Aorta (tissue), 5 donors: ENCODE measurements at places on chromosomes 4 and X. TPM values are rescaled to one million over a fixed set of nuclear protein-coding genes. Genes with fewer than 3 reads are reported as not detected.

- no peak overlapping the region for H3K27ac ChIP-seq
- no peak for DNase-seq
- H3K4me1 ChIP-seq = no peaks in the 10 kb centered on the region
- H3K4me3 ChIP-seq = no peak overlapping the region
Observed at GRCh38 chrX:134161162-134161561, 75.8 kb upstream of the CCDC160 start.

DNA sequence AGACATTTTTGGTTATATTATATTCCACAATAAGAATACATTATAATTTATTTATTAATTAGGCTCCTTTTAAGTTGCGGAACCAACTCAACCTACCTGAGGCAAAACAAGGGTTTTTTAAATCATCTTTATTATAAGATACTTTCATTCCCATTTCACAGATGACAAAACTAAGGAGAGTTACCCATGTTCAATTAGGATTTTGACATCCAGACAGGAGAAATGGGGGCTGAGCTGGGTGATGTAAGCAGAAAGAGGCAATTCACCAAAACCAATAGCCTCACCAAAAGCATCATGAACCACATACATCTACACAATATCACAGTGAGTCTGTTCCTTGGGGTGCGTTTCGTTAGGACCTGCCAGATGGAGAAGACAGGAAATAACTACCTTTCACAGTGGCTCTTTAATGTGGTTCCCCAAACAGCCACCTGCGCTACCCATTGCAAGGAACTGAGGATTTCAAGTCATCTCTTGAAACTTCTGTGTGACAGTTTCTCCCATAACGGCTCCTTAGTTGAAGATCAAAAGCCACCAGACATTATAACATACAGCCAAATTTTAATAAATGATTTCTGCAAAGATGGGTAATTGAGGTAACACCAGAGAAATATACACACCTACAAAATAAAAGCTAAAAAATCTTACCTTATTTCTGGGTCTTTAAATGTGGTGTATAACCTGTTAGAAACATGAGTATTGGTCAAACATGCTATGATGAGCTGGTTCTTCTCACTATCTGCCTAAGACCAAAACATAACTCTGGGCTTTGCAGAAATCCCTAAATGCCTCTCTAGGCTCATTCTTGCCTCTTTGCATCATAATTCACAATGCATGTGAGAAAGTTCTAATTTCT lies 190.6 kb upstream of the LEF1 start:
- no peak overlapping the region for H3K4me3 ChIP-seq
- H3K27me3 ChIP-seq = no peaks in the 10 kb centered on the region
- no peaks in the 10 kb centered on the region for H3K4me1 ChIP-seq
- H3K36me3 ChIP-seq = no peaks in the 10 kb centered on the region
- no peak for DNase-seq

DNA sequence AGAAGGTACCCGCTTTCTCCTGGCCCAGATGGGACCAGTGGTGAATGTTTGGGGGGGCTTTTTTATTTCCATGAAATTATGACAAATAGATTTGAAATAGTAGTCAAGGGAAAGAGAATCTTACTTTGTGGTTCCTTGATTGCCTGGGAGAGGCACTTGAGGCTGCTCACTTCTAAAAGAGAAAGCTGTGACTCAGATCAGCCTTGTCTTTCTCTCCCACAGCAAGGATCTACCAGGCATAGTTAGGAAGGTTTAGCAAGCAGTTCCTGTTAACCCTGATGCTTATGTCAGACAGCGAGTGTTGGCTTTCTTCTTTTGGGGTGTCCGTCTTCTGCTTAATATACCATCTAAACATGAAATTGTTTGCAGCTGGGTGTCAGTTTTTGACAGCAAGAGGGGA lies 114.5 kb downstream of the TSPAN7 start:
- H3K4me1 ChIP-seq = no peaks in the 10 kb centered on the region
- no peak overlapping the region for H3K27ac ChIP-seq
- no peak overlapping the region for H3K4me3 ChIP-seq
- no peaks in the 10 kb centered on the region for H3K27me3 ChIP-seq

- no peaks in the 10 kb centered on the region for H3K4me1 ChIP-seq
- no peaks in the 10 kb centered on the region for H3K36me3 ChIP-seq
- H3K4me3 ChIP-seq = no peak overlapping the region
- H3K27me3 ChIP-seq = no peaks in the 10 kb centered on the region
Observed at GRCh38 chr4:61984260-61984909, 784.3 kb downstream of the ADGRL3 start.

The TIGD4 gene
- total RNA-seq = 0.32 TPM

- H3K4me3 ChIP-seq = no peak overlapping the region
- DNase-seq = no peak
- no peak overlapping the region for H3K27ac ChIP-seq
- no peaks in the 10 kb centered on the region for H3K27me3 ChIP-seq
Observed at GRCh38 chr4:78749972-78750727, 26.0 kb upstream of the BMP2K start.

DNA sequence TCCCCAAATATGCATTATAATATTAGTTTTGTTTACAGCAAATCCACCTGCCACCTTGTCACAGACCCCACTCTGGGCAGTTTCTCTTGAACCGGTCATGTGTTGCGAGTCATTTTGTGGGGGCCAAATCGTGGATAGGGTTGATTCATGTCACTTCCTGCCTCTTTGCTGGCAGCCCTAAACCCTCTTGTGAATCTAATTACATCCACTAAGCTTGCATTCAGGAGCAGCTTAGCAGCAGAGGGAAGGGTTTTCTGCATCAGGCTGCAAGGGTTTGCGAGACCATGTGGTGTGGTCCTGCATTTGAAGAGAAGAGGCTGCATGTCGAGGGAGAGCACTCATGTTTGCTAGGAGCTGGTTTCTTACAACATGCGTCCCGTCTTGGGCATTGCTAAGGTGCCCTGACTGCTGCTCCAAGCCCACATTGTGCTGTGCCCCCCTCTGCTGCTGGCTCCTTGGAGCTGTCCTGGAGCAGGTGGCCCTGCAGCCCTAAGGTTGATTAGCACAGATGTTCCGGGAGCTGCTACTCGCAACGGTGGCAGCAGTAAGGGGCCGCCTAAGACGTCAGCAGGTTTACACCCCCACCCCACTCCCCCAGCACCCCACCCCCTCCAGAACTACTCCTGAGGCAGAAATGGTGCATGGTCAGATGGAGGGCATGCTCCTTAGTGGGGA lies 88.9 kb upstream of the CLDN34 start:
- H3K4me3 ChIP-seq = no peak overlapping the region
- H3K27ac ChIP-seq = no peak overlapping the region
- no peaks in the 10 kb centered on the region for H3K4me1 ChIP-seq
- no peaks in the 10 kb centered on the region for H3K27me3 ChIP-seq
- H3K36me3 ChIP-seq = no peaks in the 10 kb centered on the region

GRCh38 chr4:180668732-180669131 lies 1574.5 kb upstream of the TENM3 start:
- H3K27me3 ChIP-seq = no peaks in the 10 kb centered on the region
- H3K4me3 ChIP-seq = no peak overlapping the region
- DNase-seq = no peak

The RAB40AL gene
- total RNA-seq = 1.1 TPM

The RRH gene
- 0.71 TPM for total RNA-seq

DNA sequence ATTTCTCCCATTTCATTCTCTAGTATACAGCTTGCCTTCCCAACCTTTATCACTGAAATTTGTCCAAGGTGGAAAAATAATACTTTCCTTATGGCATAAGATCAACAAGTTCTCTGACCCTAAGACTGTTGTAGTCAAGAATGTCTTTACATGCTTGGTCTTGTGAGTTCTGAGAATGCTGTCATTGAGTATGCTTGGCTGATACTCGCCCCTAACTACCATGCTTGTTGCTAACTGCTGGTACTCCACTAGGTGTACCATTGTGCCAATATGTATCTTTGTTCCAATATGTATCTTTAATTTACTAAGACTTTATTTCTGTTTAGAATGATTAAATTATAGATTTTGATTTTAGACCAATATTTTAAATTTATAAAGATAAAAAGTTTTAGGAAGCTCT lies 796.4 kb downstream of the PCDH7 start:
- no peaks in the 10 kb centered on the region for H3K4me1 ChIP-seq
- no peaks in the 10 kb centered on the region for H3K36me3 ChIP-seq

The MEPE gene
- not detected for total RNA-seq

DNA sequence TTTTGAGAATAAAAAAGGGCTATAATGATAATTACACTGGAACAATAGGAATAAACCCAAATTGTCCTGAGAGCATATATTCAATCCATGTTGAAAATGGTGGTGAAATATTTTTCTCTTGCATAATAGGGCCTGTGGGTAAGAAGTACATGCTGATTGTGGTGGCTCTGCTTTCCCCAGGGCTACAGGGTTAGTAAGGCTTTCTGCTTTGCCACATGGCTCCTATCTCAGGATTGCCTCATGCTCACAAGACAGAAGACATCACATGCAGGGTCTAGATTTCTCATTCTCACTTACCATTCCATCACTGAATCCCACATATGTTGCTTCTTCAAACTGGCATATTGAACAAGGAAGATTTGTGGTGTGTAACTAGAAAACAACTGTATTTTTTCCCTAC lies 12.4 kb upstream of the VEGFC start:
- DNase-seq = no peak
- no peaks in the 10 kb centered on the region for H3K27me3 ChIP-seq
- no peaks in the 10 kb centered on the region for H3K36me3 ChIP-seq
- H3K4me3 ChIP-seq = no peak overlapping the region
- no peak overlapping the region for H3K27ac ChIP-seq

The TRIML2 gene
- total RNA-seq = not detected

DNA sequence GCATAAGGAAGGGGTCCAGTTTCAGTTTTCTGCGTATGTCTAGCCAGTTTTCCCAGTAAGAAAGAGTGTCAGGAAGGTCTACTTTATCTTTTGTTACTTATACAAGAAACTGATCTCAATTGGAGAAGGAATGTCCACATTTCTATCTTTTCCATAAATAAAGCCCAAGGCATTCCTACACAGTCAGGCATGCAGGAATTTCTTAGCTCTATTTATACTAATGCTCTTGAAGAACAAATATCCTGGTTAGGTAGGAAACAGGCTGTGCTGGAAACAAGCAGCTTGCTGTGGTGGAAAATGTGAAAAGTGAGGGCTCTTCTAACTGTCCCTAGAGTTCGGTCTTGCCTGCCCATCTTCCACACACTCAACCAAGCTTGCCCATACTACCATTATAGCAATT lies 37.9 kb upstream of the PITX2 start:
- H3K4me1 ChIP-seq = no peaks in the 10 kb centered on the region
- no peak for DNase-seq
- no peaks in the 10 kb centered on the region for H3K36me3 ChIP-seq
- H3K4me3 ChIP-seq = no peak overlapping the region
- peaks cover 1% of the 10 kb centered on the region for H3K27me3 ChIP-seq

The COL25A1 gene
- total RNA-seq = 2.2 TPM

DNA sequence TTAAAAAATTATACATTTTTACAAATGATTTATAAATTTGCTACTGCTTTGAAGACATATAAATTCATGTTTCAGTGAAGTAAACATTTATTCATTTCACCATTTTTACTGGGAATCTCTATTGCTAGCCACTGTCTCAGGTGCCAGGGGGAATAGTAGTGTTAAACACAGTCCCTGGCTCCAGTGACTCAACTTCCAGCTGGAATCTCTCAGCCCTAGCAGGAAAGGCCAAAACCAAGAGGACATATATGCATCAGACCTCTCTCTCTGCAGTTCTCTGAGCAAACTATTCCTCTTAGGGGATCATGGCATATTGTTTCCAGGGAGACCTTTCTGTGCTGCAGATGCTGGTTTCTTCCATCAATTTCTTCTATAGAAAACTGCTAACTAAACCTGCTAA lies 1009.0 kb upstream of the LCORL start:
- no peak for DNase-seq
- no peaks in the 10 kb centered on the region for H3K4me1 ChIP-seq
- H3K27me3 ChIP-seq = no peaks in the 10 kb centered on the region
- H3K27ac ChIP-seq = no peak overlapping the region
- no peaks in the 10 kb centered on the region for H3K36me3 ChIP-seq

GRCh38 chrX:68936608-68937007 lies 107.8 kb downstream of the EFNB1 start:
- H3K4me3 ChIP-seq = no peak overlapping the region
- H3K4me1 ChIP-seq = no peaks in the 10 kb centered on the region
- no peaks in the 10 kb centered on the region for H3K27me3 ChIP-seq
- H3K36me3 ChIP-seq = no peaks in the 10 kb centered on the region
- DNase-seq = peak; percentile 49

The ARX gene
- not detected for total RNA-seq

The IL15 gene
- 15.2 TPM for total RNA-seq

GRCh38 chr4:7540206-7540605 lies 105.5 kb upstream of the PSAPL1 start:
- H3K4me3 ChIP-seq = no peak overlapping the region
- no peak overlapping the region for H3K27ac ChIP-seq
- DNase-seq = no peak
- H3K36me3 ChIP-seq = no peaks in the 10 kb centered on the region
- H3K27me3 ChIP-seq = no peaks in the 10 kb centered on the region
- no peaks in the 10 kb centered on the region for H3K4me1 ChIP-seq

The RAB39B gene
- 0.52 TPM for total RNA-seq
